ENCODE measurements at places on chromosomes 11 and 22. TPM values are rescaled to one million over a fixed set of nuclear protein-coding genes. Genes with fewer than 3 reads are reported as not detected.

DNA sequence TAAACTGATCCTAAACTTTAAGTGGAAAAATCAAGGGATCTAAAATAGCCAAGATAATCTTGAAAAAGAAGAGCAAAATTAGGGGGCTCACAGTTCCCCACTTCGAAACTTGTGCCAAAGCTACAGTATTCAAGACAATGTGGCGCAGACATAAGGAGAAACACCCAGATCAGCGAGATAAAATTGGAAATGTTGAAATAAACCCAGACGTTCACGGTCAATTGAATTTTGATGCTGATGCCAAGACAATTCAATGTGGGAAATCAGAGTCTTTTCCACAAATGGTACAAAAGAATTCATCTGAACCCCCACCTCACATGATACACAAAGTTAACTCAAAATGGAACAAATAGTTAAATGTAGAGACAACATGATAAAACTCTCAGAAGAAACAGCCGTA, 601.6 kb downstream of the BRD1 start:
- DNase-seq = no peak

GRCh38 chr11:101429703-101430540, 153.9 kb downstream of the TRPC6 start:
- DNase-seq = no peak

APOBEC3H gene
- polyA plus RNA-seq = 3.6 TPM

DNA sequence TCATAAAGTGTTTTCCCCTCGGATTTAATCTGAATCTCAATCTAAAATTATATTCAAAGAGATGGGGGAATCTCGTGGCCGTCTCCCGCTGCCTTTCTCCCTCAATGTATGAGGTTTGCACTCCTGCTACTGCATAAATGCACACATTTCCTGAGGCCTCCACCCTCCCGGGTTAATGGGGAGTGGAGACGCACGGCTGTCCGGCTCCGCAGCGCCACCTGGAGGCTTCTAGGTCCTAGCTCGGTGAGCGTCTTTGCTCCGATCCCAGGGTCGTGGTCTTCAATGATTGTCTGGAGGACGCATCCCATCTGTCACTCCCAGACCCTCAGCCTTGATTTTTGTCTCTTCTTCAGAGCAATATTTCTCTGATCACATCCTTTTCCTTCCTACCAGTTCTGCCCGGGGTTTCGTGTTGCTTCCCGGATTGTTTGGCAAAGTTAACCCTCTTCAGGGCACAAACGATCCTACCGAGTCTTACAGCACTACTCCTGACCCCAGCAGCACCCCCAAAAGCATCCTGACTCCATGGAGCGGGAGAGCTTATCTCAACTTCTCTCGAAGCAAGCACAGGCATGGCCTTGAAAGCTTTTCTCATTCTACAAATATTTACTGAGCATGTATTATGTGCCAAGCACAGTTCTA, at the start of gene LMO1:
TSS of gene LMO1 (minus strand) at position 110 of the 642 bp plus-strand sequence. CDS start 516 bp downstream, outside the sequence.
- peak; percentile 88 for DNase-seq
